Stimulated activated CD4-positive, alpha-beta T cell treated with anti-CD3 and anti-CD28 coated beads, Interleukin-1b, Interleukin-23, amount 100 ng/mL, for 1 hour (primary cell): ENCODE measurements at places on chromosomes 3 and 15.

DNA sequence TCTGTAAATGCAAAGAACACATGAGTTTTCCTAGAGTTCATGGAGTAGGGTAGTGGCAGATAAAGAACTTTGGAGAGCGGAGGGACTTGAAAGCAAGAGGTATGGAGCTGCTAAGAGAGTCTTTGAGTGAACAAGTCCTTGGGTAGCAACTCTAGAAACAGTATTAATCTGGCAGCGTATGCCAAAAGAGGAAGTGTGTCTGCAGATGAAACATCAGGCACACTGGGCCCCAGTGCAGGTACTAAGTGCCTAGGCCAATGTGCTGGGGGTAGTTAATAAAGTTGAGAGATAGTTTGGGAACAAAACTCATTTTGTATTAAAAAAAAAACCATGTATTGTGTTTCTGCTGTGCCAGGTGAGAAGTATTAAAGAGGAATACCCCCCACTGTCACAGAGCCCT, 223.0 kb upstream of the STRIT1 start:
- DNase-seq, result no peak

GRCh38 chr15:64618540-64618939, 156.8 kb downstream of the RBPMS2 start:
- DNase-seq, result no peak

DNA sequence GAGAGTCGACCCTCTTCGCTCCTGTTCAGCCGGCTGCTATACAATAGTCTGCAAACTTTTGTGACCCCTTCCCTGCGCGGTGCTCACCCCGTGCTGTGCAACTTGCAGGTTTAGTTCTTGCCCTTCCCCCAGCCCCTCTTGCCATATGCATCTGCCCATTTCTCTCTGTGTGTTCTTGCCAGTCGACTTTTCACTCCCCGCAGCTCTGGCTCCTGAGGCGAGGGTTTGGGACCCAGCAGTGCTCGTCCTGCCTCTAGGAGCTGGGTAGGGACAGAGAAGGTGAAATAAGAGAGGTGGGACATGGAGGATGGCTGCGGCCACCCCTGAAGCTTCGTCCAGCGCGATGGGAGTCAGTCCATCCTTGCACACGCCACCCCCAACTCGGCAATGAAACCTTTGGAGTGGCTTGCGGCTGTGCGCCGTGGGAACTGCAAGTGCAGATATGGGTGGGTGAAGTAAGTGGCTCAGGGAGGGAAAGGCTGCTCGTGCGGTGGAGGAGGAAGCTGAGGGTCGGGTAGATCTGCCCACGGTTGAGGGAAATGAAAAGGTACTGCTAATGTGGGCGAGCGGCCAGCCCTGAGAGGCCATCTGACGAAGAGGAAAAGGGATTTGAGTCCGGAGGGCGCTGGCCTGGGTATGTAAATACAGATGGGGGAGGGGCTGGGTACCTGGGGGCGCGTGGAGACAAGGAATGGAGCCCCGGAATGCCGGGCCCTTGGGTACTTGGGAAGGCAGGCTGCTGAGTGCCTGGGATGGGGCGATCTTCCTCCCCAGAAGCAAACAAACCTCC, 1.0 kb downstream of the LRRC3B start:
- no peak for DNase-seq

GRCh38 chr15:51382787-51383186, 41.3 kb downstream of the GLDN start:
- DNase-seq, result no peak

GRCh38 chr15:78638658-78639314, 2.2 kb downstream of the CHRNB4 start:
- peak; percentile 35 for DNase-seq

GRCh38 chr3:110533089-110533488, 538.5 kb upstream of the NECTIN3 start:
- no peak for DNase-seq

DNA sequence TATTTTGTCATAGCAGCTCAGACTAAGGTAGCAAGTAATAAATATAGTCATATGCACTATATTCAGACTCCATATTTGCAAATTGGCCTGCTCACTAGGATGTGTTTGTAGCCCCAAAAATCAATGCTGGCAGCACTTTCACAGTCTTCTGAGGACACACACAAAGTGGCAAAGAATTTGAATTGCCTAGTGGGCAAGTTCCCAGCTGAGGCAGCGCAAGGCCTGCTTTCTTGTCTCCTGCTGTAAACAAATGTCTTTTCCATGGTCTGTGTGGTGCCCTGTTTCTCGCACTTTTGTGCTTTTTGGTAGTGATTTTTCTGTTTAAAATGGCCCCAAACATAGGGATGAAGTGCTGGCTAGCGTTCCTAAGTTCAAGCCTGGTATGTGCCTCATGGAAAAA, 416.0 kb downstream of the OCA2 start:
- no peak for DNase-seq

DNA sequence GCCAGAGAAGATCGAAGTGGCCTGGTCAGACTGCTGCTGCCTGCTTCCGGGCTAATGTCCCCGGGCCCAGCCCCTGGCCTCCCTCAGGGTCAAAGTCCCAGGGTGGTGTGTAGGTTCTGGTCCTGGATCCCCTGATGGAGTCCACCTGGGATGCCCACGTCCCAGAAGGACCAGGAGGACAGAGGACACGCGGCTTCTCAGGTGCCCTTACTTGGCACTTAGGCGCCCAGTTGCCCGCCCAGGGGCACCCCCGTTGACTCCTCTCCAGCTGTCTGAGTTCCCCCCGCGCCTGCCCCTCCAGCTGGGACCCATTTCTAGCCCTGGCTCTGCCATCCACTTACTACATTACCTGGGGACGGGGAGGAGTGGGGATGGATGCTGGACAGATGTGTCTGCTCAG, 44.6 kb downstream of the LINGO1 start:
- DNase-seq, result no peak

GRCh38 chr3:194673761-194674160, 1.8 kb upstream of the LSG1 start:
- no peak for DNase-seq

DNA sequence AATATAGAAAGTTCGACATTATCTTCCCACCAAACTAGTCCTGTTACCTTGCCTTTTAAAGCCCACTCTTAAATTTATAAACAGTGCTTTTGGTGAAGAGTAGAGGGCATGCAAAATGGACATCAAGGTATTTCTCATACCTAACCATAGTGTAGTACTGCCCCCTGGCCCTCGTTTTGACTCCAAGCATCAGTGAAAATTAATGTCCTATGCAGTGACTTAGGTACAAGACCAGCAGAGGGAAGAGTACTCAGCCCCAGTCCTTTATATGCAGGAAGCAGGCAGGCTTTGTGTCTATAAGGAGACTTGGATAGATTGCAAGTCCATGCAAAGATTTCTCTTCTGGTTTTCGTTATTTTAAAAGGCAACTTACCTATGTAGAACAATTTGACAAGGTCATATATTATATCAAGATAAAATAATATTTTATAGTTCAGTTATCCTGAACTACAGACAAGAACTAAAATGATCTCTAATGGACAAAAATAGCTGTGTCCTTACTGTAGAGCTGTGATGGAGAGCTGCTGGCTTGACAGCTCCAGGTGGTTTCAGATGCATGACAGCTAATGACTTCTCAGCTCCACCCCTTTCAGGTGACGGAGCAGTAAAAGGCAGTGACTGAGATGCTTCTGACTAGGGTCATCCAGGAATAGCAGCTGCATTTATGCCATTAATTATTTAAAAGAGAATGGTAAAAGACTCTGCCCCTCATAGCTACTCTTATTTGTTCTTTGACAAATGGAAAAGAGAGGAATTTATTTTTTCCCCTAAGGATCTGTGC, 646.1 kb downstream of the SQOR start:
- no peak for DNase-seq

- DNase-seq, result no peak
These were observed 760.8 kb upstream of the SEMA6D start for GRCh38 chr15:46956456-46956855.

- DNase-seq, result no peak
These were observed 119.0 kb downstream of the SUCNR1 start for GRCh38 chr3:151992326-151993041.

- no peak for DNase-seq
These were observed 700.6 kb upstream of the GOLIM4 start for GRCh38 chr3:168796339-168796738.

DNA sequence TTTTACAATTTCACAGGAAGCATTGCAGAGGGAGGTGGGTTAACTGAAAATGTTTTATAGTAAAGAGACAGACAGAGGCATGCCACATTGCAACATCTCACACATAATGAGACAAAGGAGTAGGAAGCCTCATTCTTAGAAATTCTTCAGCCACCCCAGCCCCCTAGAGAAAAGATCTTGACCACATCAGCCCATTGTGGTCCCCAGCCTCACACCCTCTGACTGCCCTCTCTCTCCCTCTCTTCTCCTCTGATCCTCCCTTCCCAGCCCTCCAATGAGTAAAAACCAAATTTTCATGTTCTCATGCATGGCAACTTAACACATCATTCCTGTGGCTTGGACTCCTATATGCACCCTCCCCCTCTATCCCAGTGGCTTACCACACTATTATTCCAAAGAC, 174.1 kb downstream of the UACA start:
- no peak for DNase-seq

- DNase-seq, result no peak
These were observed 31.7 kb downstream of the GPR149 start for GRCh38 chr3:154398084-154398967.

DNA sequence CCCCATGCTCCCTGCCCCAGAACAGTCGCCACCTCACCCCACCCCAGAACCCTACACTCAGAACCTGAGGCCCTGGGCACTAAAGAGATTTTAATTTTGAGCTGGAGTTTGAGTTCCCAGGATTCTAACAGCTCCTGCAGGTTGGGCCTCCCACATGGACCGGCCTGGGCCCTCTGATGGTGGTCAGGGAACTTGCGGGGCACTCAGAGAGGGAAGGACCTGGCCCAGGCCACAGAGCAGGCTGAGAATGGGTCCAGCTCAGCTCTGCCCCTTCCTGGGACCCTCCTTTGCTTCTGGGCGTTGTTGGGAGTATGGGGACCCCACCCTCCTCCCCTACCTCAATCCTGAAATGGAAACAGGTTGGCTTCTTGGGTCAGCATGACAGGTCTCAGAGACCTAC, 1.1 kb upstream of the SEMA3G start:
- no peak for DNase-seq

- no peak for DNase-seq
These were observed 10.6 kb downstream of the RAB7A start for GRCh38 chr3:128736601-128737000.

DNA sequence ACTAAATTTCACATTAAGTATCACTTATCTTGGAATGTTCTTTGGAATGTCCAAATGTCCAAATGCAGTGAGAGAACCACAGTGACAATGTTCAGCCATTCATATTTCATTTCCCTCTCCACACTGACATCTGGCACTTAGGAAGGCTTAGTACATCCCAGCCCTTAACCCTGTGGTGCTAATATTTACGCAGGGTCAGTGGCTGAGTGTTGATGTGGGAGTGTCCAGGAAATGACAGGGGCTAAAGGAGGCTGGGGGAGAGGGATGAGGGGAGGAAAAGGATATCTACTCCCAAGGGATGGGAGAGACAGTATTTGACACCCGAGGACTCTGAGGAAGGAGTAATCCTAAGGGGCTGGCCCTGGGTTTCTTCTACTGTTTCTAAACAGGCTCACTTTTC, 14.1 kb upstream of the CCR4 start:
- DNase-seq, result no peak

GRCh38 chr15:61936528-61937195, 123.6 kb downstream of the VPS13C start:
- no peak for DNase-seq
